Stimulated activated CD8-positive, alpha-beta memory T cell treated with anti-CD3 and anti-CD28 coated beads, Interleukin-15, amount 100 ng/mL, for 48 hours (primary cell): ENCODE measurements at places on chromosomes 13 and 19.
A peak's percentile ranks its signal among the peaks of the same experiment; 100 is the strongest.

DNA sequence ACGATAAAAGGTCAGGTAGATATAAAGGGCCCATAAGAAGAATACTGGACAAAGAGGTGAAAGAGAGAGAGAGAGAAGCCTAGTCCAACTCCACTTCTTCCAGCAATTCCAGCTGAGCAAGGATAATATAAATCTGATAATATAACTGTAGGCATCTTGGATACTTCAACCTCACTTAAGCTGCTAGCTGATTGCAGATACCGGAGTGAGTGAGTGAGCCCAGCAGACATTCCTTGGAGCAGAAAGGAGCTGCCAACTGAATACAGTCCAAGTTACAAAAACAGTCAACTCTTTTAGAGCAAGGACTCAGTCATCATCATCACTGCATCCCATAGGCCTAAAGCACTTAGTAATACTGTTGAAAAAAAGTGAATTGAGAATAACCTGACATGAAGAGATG is 387.6 kb downstream of the SLITRK6 start:
- no peak for DNase-seq

DNA sequence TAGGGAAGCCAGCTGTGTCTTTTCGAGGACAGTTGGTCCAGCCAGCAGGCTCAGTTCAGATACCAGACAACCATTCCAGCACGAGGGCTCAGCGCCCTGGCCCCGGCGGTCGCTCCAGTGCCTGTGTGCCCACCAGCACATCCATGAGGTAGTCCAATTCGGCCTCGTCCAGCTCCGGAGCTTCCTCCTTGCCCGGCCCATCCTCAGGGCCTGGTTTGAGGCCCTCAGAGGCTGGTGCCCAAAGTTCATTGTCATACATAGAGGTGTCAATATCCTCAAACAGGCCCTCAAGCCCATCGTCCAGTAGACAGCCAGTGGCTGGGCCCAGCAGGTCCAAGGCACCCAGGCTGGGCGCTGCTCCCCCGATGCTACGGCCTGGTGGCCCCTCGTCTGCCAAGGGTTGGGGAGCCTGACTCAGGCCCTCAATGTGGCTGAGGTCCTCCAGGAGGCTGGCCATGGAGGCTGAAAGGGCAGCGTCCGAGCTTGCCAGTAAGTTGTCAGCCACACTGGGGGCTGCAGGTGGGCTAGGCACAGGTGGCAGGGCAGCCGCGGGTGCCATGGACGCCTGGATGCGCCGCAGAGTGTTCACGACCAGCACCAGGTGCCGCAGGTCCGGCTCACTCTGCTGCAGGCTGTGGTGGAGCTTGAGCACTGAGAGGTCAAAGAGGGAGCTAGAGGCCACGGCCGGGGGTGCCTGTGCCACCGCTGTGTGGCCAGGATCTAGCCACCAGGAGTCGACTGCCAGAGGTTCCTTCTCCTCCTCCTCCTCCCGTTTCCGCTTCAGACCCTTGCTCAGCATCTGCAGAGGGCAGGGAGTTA is 2.8 kb downstream of the SERTAD1 start:
- no peak for DNase-seq

- DNase-seq, result no peak
These were observed 13.4 kb upstream of the SIGLEC12 start for GRCh38 chr19:51514866-51515481.

- DNase-seq, result no peak
These were observed 32.5 kb upstream of the KATNAL1 start for GRCh38 chr13:30339738-30340330.

DNA sequence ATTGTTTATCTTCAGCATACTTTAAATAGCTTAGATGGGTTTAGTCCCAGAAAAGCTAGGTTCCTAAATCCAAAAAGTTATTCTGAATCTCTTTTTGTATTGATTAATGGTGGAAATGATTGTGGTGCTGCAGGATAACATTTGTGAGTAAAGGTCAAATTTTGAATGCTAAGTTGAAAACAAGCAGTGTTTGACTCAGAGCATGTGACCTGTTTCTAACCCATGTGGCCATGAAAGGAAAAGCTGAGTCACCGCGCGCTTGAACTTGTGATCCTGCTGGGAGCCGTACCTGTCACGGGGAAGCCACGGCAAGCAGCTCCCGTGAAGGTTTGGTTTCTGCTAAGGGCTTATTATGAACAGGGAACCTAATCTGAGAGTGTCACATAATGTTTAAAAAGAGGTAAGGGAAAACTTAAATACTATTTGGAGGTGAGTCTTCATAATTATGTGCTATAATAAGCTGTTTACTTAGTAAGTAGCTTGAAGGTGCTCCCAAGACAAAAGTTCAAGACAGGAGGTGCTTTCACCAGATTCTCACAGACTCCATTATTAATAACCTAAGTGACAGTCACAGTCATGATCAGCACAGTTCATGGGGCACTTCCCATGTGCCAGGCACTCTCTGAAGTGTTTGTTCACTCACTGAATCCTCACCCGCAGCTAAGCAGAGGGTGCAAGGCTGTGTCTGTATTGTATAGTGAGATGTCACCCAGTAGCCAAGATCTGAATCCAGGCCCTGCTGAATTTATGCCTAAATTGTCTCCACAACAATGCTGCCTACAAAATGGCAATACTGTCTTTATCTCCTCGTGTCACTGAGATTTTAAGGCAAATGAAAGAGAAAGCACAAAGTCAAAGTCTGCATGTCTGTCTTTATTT is 286.5 kb downstream of the MYO16 start:
- DNase-seq, result peak; percentile 68

DNA sequence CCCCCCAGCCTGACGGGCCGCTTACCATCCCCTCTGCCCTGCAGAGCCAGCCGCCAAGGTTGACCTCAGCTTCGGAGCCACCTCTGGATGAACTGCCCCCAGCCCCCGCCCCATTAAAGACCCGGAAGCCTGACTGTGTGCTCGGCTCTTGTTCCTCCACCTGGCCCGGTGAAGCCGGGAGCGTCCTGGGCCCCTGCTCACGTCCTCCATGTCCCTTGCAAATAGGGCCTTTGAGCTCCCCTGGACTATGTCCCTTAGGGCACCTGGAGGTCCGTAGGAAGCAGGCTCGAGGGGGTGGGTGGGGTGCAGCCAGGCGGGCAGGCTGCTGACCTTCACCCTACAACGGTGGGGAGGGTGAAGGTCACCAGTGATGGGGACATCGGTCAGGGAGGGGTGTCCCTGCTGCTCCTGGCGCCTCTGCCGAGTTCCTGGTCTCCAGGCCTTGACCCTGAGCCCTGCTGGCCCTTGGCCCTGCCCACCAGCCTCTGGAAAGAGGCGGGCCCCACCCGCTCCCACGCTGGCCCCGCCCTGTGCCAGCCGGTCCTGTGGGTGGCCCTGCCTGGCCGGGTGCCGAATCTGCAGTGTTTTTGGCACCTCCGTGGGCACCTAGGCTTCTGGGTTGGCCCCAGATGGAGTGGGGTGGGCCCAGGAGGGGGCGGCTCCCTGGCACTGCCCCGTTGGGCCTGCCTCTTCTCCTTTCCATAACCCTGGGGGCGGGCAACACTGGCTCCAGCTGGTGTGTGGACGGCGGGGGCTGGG is 3.3 kb downstream of the ATP5F1D start:
- no peak for DNase-seq

DNA sequence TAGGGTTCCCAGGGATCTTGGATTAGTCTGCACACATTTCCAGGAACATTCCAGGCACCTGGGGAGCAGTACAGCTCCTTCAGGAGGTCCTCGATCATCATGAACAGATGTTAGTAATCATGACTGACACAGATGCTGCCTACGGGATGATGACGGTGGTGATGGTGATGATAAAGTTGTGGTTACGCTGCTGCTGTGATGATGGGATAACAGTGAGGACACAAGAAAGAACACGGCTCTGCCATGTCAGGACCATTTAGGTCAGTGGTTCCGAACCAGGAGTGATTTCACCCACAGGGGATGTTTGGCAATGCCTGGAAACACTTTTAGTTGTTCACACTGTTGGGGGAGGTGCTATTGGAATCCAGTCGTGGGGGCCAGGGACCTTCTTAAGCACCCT is 1193.0 kb downstream of the UQCRFS1 start:
- DNase-seq, result no peak

GRCh38 chr13:22175815-22176214 is 504.9 kb downstream of the FGF9 start:
- no peak for DNase-seq

GRCh38 chr13:70249332-70250064 is 141.2 kb upstream of the KLHL1 start:
- DNase-seq, result no peak

GRCh38 chr19:53881482-53882390 is at the start of gene PRKCG:
PRKCG (plus strand) TSS chr19:53882197; CDS start chr19:53882495, 298 bp downstream.
- DNase-seq, result no peak

- no peak for DNase-seq
These were observed 23.9 kb downstream of the MUC16 start for GRCh38 chr19:8986296-8986695.

- DNase-seq, result no peak
These were observed 13.8 kb upstream of the CEACAM16 start for GRCh38 chr19:44684892-44685863.

DNA sequence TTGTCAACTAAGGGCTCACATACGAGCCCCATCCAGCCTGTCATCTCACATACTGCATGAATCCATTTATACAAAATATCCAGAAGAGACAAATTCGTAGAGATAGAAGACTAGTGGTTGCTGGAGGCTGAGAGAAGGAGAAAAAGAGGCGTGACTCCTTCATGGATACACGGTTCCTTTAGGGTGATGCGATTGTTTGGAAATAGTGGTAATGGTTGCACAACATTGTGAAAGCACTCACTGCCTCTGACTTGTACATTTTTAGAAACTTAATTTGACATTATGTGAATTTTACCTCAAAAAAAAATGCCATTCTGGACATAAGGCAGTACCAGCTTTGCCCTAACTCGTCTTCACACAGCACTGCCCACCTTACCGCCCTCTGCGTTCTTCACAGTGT is 27.3 kb downstream of the IGFL1 start:
- DNase-seq, result no peak

- DNase-seq, result no peak
These were observed 339.0 kb downstream of the DCT start for GRCh38 chr13:94140511-94140910.

DNA sequence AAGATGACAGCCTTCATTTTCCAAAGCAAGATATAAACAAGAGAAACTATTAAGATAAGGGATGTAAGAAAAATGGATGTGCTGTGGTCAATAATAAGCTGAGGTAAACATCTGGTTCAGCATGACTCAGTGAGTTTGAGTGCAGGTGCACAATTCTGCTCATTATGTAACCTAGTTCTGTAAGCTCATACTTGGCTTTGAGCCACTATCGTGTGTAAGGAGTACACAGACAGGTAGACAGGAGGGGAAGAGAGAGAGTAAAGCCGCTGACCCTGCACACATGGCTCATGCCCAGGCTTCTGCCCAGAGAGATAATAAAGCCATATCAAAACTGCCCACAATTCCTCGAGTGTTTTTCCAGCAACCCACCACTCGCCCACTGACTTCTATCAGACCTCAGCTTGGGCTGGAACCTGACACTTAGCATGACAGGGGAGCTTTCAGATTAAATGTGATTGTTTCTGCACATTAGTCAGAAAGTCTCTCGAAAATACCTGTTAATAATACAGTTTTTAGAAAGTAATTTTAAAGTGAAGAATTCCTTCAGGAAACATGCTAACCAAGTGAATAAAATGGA is 51.7 kb downstream of the ZNF91 start:
- DNase-seq, result no peak

- DNase-seq, result peak; percentile 38
These were observed 33.8 kb downstream of the COL4A2 start for GRCh38 chr13:110340812-110341444.

- no peak for DNase-seq
These were observed 32.8 kb downstream of the ELF1 start for GRCh38 chr13:40986101-40986856.

- no peak for DNase-seq
These were observed 50.9 kb downstream of the SOX21 start for GRCh38 chr13:94661406-94661805.

DNA sequence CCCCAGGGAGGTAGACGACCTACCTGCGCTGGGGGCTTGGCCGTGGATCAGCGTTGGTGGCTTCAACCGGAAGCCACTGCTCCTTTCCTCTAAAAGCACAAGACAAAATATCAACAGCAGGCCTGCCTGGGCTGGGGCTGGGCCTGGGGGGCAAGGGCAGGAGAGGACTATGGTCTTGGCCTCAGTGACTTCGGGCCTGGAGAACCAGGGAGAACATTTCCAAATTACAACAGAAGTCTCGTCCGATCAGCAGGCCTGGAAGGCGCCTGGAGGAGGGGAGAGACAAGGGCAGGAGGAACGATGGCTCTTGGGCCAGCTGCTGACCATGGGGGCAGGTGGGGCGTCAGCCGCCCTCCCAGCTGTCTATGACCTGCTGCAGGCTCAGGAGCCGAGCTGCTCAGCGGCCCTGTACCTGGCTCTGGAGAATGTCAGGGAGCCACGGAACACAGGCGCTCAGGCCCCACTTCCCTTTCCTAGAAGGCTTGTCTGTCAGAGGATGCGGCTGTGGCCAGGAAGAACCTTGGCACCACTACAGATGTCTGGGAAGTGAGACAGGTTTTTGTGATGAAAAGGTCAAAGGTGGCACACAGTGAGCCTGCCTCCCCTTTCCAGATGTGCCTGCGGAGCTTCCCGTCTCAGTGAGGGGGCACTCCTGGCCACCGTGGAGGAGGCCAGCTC is 19.5 kb downstream of the CAPS start:
- DNase-seq, result no peak

DNA sequence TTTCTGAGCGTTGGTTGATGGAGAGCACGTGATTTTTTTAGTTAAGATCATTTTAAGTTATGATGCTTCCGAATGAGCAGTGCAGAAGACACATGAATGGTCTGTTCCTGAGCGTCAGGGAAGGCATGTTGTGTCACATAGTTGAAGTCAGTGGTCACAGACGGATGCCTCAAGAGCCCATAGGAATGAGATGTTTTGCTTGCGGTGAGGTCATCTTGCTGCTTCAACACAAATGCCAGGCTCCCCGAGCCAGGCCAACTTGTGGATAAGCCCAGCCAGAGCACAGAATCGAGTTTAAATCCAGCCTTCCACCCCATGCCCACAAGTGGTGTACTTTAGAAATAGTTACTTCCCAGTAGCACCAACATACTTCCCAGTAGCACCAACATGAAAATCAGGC is 5.4 kb downstream of the UPF3A start:
- DNase-seq, result no peak

DNA sequence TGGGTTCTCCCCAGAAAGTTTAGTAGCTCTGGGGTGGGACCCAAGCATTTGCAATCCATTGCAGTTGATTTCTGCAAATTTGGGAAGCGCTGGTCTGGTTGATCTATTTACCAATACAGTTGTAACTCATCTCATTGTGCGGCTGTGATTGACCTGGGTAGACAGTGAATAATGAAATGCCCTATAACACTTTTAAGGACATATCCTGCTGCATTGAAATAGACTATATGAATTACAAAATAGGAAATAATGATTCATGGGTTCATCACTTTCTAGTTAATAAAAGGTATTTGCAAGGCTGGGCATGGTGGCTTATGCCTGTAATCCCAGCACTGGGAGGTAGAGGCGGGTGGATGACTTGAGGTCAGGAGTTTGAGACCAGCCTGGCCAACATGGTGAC is 59.0 kb upstream of the FARP1 start:
- no peak for DNase-seq
